ENCODE measurements at places on chromosomes 1 and 21.
A peak's percentile ranks its signal among the peaks of the same experiment; 100 is the strongest.

DNA sequence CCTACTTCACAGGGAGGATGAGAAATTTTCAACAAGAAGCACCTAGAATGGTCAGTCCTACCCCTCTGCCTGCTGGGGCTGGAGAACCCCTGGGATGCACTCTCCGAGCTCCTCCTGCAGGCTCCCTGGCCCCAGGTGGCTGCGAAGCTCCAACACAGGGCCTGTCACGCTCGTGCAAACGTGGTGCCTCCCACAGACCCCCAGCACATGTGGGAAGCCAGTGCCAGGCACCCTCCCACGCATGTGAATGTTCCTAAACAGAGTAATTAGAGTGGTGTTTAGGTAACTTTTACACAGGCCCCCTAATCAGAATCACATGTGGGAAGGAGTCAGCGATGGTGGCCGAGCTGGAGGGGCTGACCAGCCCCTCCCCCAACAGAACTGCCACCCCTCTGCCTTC, 28.4 kb downstream of the GLIS1 start:
- no peak for DNase-seq

GRCh38 chr1:87410776-87411480, 82.2 kb downstream of the LMO4 start:
- peak; percentile 12 for DNase-seq

DNA sequence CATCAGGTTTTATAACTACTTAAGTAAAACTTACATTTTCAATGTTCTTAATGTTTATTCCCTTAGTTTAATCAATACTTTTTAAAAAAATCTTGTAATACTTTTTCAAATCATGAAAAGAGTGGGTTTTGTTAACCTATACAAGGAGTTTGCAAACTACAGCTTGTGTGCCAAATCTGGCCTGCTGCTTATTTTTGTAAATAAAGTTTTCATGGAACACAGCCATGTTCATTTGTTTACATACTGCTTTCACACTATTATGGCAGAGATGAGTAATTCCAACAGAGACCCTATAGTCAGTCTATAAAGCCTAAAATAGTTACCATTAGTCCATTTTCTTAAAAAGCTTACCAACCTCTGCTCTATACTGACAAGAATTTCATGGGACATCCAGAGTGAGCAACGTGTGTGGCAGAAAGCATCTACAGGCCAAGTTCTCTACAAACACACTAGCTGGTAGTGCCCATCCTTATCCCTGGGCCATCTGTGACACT, 42.6 kb downstream of the ERO1B start:
- no peak for DNase-seq

GRCh38 chr1:8653878-8654277, 163.6 kb downstream of the RERE start:
- DNase-seq = no peak

DNA sequence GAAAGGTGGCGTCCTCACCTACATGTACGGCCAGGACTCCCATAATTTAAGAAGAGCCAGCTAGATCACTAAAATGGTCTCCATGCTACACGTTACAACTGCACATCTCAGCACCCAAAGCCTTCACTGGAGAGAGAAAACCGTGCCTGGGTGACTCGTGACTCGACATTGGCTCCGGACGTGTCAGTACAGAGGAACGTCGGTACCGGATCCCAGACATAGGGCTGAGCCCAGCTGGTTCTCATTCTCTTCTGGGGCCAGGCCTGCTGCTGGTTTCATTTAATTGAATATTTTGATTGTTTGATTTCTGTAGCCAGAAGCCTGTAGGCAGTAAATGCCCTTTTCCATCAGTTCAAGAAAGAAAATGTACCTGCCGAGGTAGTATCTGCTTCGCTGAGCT, 93.1 kb downstream of the HHIPL2 start:
- no peak for DNase-seq

DNA sequence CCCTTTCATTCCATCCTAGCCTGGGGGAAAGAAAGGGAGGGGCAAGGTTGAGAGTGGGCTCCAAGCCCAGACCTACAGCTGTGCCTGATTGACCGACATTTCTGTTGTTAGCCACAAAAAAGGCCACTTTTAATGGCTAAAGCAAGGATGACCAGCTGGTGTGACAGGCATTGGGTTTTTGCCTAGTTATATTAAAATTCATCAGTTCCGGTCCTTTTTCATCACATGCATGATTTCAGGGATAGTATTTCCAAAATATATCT, 192.3 kb downstream of the ZNF326 start:
- DNase-seq = no peak

DNA sequence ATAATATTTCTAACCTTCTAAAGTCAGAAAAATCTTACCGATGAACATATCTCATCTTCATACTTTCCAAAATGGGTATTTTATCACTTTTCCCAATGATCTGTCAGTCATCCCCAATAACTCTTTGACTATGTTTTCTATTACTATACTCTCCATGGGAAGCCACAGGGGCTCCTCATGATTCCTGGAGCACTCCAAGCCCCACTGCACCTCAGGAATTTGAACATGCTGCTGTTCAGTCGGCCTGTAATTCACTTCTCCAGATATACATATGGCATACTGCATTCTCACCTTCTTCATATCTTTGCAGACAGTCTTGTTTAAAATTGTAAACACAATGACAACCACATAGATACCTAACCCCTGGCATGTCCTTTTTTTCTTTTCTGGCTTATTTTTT, 333.0 kb downstream of the BRINP3 start:
- DNase-seq = no peak

GRCh38 chr1:53094533-53094919, 32.5 kb downstream of the PODN start:
- DNase-seq = no peak

- no peak for DNase-seq
Observed at GRCh38 chr1:206003854-206004800, 932 bp upstream of the RAB7B start.

DNA sequence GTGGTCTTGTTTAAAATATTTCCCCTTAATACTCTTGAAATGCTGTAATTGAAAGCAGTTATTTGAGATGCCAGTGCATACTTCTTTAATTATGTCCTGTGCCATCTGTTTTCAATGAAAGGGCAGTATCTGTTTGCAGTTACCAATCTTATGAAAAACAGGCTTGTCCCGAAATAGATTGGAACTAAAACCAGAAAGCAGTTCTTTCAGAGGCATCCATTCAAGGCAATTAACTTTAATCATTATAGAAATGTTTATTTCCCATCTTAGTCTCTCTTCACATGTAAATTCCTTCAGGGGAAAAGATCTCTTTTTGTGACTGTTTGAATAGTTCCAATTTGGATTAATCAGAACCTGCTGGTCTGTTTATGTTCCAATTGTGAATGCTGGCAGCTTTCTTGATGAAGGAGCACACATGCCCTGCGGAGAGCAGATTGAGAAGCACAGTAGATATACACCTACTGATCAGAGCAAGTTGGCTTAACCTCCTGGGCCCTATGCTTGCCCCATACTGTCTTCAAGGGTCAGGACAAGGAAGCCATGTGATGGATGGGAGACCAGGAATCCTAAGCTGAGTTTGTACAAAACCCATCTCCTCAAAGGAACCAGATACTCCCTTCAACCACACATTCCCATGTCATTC, 41.6 kb upstream of the MROH9 start:
- DNase-seq = no peak

- DNase-seq = no peak
Observed at GRCh38 chr1:53083636-53084588, 21.9 kb downstream of the PODN start.

DNA sequence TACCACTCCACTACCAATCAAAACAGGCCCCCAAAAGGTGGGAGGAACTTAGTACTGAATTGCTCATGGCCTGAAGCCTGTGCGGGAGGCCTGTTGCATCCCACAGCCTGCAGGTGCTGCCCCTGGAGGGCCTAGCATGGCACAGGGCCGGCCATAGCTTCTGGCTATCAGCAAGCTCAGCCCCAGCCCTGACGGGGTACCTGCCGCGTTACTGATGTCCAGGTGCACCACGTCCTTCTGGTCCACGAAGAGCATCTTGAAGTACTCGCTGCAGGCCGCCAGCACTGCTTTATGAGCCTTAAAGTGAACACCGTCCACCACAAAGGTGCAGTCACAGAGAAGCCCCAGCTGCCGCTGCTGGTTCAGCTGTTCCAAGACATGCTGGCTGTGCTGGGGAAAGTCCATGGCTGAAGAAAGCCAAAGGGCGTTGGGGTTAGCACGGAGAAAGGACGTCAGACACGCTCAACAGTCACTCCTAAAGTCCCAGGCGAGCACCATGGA, 27.8 kb downstream of the ZBTB17 start:
- DNase-seq = peak; percentile 35

GRCh38 chr1:55131218-55131617, 83.9 kb downstream of the USP24 start:
- no peak for DNase-seq

- no peak for DNase-seq
Observed at GRCh38 chr1:99700020-99700419, 54.1 kb downstream of the PALMD start.

- no peak for DNase-seq
Observed at GRCh38 chr1:162703708-162704107, 71.4 kb downstream of the DDR2 start.

- no peak for DNase-seq
Observed at GRCh38 chr1:32878637-32879041, 7.7 kb upstream of the HPCA start.

DNA sequence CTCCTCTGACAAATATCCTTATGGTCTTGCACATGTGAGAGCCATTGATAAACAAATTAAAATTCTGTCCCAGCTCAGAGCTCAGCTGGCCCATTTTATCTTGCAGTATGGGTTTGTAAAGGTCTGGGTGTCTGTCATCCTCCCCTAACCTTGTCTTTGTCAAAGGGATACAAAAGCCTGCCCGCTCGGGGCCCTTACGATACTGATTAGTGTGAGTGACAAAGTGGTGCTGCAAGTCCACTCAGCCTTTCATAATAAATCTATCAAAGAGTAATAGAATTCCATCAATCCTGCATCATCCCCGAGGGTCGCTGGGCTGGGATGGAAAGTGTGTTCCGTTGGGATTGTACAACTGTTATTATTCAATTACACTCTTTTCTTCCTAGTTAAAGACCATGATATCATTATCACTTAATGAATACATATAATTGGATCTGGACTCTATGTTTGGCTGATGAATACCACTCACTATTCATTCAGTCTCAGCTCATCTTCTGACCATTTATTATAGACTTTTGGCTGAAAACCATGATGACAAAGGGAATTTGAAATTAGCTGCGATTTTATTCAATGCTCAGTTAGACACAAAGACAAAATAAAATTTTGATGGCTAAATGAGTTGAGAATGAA, 122.5 kb upstream of the FOXD3 start:
- no peak for DNase-seq

- no peak for DNase-seq
Observed at GRCh38 chr1:88876573-88877365, 14.6 kb downstream of the GTF2B start.

- DNase-seq = no peak
Observed at GRCh38 chr1:246280551-246280950, 226.5 kb downstream of the SMYD3 start.

DNA sequence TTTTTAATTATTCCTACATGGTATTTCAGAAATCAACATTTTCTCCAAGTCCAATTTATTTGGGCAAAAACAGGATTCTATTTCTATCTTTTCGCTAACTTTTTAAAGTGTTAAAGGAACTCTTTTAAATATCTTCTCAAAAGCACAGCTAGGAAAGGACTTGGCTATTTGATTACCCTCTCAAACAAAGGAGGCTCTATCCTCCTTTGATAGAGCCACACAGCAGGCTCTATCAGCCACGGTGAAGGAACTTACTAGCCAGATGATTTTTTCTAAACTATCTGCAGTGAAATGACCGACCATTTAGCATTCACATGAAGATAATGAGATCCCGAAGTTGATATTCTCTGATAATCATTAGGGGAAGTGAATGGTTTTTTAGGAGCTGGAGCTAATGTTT, 9.1 kb downstream of the ANGPTL7 start:
- DNase-seq = no peak

GRCh38 chr1:95340061-95340460, 106.1 kb downstream of the RWDD3 start:
- DNase-seq = no peak

- no peak for DNase-seq
Observed at GRCh38 chr21:45073301-45074047, 906 bp upstream of the ADARB1 start.

- peak; percentile 96 for DNase-seq
Observed at GRCh38 chr21:15221799-15222386, 157.1 kb upstream of the NRIP1 start.

DNA sequence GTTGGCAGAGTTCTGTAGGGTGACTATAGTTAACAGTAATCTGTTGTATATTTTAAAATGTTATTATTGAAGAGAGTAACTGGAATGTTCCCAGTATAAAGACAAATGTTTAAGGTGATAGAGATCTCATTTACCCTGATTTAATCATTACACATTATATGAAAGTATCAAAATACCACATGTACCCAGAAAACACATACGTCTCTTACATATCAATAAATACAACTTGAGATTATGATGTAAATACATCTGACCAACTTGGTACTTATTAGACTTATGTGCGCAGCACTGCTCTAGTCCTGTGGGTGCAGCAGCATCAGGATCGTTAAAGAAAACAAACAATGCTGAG, 670 bp upstream of the PARK7 start:
- DNase-seq = no peak

- DNase-seq = no peak
Observed at GRCh38 chr1:232534552-232535517, 95.1 kb downstream of the SIPA1L2 start.

DNA sequence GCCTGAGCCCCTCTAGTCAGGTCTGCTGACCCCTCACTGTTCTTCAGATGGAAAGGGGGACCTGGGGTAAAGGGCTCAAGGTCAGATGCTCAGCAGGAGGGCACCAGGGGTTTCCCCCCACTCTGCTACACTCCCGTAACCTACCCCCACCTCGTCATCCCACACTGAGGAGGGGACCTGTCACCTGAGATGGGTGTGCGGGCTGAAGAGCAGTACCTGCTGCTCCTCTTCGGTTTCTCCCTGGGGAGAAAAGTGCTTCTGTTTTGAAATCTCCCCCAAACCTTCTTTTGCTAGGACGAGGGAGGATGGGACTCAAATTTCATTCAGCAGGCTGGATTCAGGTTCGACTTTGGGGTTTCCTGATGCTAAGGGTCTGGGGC, 65.2 kb downstream of the SYT2 start:
- DNase-seq = no peak

- no peak for DNase-seq
Observed at GRCh38 chr1:111812306-111812705, 56.6 kb downstream of the DDX20 start.

GRCh38 chr21:27320868-27321267, 354.0 kb upstream of the ADAMTS5 start:
- DNase-seq = no peak

- no peak for DNase-seq
Observed at GRCh38 chr1:208537198-208537597, 293.0 kb upstream of the PLXNA2 start.

GRCh38 chr1:229295745-229296144, 24.8 kb downstream of the RAB4A start:
- no peak for DNase-seq

Measured in LHCN-M2 (cell line).